ENCODE measurements at places on chromosomes 13 and 19.

GRCh38 chr19:57363688-57364181, 384 bp downstream of the TRAPPC2B start:
- DNase-seq, result no peak

DNA sequence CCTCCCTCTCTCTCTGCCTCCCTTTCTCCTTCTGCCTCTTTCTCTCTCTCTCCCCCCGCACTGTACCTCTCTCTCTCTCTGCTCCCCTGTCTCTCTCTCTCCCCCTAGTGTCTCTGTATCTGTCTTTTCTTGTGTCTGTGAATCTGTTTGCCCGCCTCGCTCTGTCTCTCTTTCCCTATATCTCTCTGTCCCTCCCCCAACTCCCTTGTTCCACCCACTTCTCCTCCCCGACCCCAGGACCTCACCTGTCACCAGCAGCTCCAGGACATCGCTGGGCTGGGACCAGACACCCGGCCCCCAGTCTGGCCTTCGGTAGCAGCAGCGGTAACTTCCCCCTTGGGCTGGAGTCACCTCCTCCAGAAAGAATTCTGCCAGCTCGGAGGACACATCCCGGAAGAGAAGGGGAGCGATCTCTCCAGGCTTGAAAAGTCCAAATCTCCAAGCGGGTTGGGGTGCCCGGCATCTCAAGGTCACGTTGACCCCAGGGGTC, 3.9 kb downstream of the OSCAR start:
- no peak for DNase-seq

DNA sequence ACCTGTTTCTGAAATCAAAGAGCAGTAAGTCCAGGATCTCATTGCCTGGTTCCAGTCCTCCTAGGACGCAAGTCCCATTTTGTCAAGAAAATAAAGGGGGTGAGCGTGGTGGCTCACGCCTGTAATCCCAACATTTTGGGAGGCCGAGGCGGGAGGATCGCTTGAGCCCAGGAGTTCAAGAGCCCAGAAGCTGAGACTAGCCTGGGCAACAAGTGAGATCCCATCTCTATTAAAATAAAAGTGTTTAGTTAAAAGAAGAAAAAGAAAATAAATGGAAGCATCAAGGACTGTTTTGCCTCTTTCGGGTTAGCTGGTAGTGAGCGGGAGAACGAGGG, 344 bp upstream of the HAUS5 start:
- no peak for DNase-seq

GRCh38 chr13:35139591-35139990, 197.5 kb downstream of the NBEA start:
- no peak for DNase-seq

GRCh38 chr13:19606152-19606551, 27.3 kb upstream of the MPHOSPH8 start:
- DNase-seq, result no peak

DNA sequence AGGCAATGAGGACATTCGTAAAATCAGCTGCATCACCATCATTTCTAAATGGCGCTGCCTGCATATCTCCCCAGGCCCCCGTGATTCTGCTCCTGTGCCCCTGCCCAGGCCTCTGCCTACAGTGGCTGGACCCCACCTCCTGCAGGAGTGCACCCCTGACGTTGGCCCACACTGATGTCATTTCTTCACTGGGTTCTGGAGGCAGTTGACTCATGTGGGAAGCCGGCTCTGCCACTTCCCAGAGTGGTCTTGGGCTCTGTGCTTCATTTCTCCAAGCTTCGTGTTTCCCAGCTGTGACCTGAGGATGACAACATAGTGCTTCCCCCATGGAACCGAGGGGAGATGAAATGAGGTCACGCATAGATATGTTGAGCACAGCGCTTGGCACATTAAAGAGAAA, 19.9 kb downstream of the CCNE1 start:
- DNase-seq, result no peak

- no peak for DNase-seq
Observed at GRCh38 chr13:41085961-41086585, 24.8 kb downstream of the WBP4 start.

- DNase-seq, result no peak
Observed at GRCh38 chr13:114047358-114047881, 73.5 kb upstream of the C13orf46 start.

GRCh38 chr19:29320086-29320485, 107.1 kb upstream of the UQCRFS1 start:
- no peak for DNase-seq

DNA sequence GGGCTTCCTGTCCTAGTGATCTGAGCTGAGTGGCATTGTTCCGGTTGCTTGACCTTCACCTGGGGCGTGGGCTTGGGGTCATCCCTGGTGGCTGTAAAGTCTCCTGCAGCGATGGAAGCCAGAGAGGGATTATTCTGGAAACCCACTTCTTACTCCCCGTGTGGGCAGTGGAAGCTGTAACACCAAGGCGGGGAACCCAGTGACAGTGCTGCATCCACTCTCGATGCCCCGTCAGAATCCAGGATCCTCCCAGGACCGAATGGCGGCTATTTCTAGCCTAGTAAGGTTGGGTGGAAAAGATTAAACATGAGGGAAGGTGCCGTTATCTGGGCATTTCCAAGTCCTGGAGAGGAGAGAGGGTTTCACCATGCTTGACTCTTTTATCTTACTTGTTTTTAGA, 280.6 kb downstream of the ZNF536 start:
- no peak for DNase-seq

- DNase-seq, result no peak
Observed at GRCh38 chr13:32142956-32143375, 111.4 kb downstream of the FRY start.

GRCh38 chr13:25281935-25282332, 5.4 kb downstream of the MTMR6 start:
- no peak for DNase-seq

- DNase-seq, result no peak
Observed at GRCh38 chr13:61406275-61406674, 9.4 kb downstream of the PCDH20 start.

- DNase-seq, result peak; percentile 2
Observed at GRCh38 chr19:24033963-24034342, 53.0 kb upstream of the ZNF254 start.

DNA sequence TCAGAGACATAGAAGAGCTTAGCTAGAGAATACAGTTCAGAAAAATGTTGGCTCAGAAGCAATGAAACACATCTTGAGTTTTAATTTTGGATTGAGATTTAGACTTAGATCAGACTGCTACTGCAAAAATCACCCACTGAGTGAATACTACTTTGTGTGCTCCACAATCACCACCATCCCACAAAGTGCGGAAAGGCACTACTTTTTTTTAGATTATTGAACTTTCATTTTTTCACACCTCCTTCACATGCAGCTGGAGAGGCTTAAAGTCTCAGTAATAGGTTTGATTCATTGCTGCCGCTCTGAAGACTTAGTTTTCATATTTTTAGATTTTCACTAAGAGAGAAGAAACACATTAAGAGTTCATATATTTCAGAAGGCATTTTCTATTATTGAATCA, 289.9 kb upstream of the PRR20A start:
- no peak for DNase-seq

GRCh38 chr13:36512771-36513170, 80.5 kb downstream of the CCNA1 start:
- no peak for DNase-seq

- no peak for DNase-seq
Observed at GRCh38 chr13:101979825-101980224, 422.0 kb downstream of the FGF14 start.

DNA sequence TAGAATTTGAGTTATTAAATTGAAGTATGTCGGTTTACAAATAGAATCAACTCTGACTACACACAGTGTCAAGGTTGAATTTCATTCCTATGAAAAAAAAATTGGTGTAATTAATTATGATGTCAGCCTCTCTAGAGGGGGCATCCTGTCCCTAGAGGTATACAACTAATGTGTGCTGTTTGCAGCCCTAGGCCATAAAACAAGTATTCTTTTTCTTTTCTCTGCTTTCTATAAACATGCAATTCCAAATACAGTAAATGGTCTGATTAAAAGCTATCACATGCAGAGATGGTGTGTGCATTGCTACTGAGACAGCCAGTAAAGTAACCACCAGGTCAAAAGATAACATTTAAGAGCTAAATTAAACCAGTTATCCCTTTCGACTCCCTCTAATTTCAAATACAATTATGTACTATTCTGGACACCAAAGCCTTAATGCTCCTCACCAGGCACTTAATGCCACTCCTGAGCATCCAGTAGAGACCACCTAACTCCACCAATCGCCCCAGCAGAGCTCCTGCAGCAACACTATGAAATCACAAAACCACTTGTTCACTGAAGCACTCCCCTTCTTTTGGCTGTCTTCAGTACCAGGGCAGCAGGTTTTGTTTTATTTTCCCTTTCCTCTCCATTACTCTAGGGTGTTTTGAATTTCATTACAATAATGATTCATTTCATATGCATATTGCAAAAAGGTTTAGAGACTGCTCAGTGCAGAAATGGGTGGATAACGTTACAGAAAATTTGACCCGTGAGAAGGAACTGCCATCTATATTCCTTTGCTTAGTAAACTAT, 426.9 kb downstream of the PCDH9 start:
- DNase-seq, result no peak

DNA sequence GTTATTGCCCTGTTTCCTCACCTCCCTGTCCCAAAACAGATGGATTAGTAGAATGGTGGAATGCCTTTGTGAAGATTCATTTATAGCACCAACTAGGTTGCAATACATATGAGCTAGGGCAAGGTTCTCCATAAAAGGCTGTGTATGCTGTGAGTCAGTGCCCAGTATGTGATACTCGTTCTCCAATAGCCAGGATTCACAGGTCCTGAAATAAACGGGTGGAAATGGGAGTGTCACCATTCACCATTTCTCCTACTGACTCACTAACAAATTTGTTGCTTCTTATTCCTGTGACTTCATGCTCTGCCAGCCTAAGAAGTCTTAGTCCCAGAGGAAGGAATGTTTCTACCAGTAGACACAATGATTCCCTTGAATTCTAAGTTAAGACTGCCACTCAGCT, 1745.4 kb downstream of the SLITRK1 start:
- no peak for DNase-seq

GRCh38 chr19:19076476-19076875, 12.7 kb downstream of the SLC25A42 start:
- DNase-seq, result no peak

DNA sequence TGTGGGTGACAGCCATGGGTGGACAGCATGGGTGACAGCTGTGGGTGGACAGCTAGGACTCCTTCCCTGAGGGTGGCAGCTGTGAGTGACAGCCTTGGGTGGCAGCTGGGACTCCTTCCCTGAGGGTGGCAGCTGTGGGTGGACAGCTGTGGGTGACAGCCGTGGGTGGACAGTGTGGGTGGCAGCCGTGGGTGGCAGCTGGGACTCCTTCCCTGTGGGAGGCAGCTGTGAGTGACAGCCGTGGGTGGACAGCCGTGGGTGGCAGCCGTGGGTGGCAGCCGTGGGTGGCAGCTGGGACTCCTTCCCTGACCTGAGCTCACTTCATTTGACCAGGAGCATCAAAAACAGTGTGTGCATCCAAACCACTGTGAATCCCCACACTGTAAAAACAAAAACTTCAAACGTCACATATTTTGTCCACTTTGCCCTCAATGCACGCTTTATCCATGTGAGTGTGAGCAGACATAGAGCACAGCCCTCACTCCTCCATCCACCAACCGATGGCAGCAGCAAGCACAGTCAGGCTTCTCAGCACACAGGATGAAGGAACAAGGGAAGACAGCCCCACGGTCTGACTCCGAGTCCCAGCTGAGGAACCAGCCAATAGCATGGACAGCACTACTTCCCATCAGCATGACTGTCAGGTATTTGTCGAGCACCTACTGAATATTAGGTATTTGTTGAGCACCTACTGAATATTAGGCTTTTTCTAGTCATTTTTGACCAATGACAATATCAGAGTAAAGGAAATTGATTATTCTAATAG, 1.6 kb upstream of the CFAP97D2 start:
- DNase-seq, result no peak

DNA sequence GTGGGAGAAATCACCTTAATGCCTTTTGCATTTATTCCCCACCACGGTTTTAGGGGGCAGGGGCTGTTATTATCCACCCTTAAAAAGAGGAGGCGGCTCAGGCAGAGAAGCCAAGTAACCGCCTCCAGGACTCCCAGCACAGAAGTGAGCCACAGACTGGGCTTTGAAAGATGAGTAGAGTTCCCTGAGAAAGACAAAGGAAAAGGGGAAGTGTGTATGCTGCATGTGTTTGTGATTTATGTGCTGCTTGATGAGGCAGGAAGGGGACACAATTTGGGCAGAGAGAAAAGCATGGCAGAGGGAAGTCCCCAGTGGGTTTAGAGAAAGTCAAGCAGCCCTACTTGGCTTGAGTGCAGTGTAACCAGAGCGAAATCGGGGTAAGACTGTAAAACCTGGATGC, 85.0 kb downstream of the DOCK9 start:
- DNase-seq, result no peak

- DNase-seq, result peak; percentile 9
Observed at GRCh38 chr13:44763615-44764301, 187.6 kb upstream of the TSC22D1 start.

DNA sequence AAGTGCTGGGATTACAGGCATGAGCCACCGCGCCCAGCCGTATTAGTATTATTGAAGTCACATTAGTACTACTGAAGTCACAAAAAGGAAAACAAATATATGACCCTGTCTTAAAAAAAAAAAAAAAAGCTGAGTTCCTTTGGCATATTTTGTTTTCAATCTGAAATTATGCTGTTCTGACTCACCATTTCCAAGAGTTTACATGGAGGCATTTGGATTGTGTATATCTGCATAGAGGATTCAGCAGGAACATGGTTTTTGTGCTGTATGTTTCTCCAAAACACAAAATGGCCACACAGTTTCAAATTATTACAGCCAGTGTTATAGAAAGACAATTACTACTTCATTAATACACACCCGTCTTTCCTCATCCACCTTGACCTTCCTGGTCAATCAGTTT, 103.5 kb upstream of the TSC22D1 start:
- DNase-seq, result no peak

- DNase-seq, result no peak
Observed at GRCh38 chr19:1396768-1397679, 4.3 kb downstream of the GAMT start.

DNA sequence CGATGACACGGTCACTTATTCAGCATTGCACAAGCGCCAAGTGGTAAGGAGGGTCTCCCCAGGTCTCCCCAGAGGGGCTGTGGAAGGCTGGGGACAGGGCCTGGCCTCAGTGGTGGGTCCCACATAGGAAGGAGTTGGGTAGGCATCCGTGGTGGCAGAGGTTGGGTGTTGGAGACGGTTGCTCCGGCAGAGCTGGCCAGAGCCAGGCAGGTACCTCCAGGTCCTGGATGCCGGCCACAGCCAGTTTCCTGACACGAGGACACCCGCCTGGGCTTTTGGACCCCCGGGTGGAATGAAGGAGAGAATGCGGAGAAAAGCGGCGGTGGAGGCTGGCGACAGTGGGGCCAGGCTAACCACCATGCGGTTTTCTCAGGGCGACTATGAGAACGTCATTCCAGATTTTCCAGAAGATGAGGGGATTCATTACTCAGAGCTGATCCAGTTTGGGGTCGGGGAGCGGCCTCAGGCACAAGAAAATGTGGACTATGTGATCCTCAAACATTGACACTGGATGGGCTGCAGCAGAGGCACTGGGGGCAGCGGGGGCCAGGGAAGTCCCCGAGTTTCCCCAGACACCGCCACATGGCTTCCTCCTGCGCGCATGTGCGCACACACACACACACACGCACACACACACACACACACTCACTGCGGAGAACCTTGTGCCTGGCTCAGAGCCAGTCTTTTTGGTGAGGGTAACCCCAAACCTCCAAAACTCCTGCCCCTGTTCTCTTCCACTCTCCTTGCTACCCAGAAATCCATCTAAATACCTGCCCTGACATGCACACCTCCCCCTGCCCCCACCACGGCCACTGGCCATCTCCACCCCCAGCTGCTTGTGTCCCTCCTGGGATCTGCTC, 1.3 kb upstream of the FFAR1 start:
- no peak for DNase-seq

- DNase-seq, result no peak
Observed at GRCh38 chr19:1239420-1239795, 1.6 kb upstream of the CBARP start.

- DNase-seq, result no peak
Observed at GRCh38 chr19:20038358-20039202, 725 bp downstream of the ZNF682 start.
